ENCODE measurements at places on chromosomes 12 and 14.

DNA sequence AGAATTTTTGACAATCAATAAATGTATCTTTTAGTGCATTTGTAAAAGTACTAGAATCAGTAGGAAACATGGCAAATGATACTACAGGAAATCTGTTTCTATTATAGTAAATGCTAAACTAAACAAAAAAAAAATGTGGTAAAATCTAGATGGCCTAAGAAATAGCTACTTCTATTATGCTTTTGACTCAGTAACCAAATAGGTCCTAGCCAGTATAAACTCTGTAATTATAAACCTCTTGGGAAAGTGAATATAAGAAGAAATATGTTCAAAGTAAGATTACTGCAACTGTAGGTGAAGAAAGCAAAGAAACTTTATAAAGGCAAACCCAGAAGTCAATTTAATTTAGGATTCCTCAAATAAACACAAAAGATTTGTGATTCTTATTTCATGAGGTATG lies 581.2 kb downstream of the LRFN5 start:
- no peak for DNase-seq

- no peak for DNase-seq
Measured at GRCh38 chr12:93427779-93428564, 13.8 kb downstream of the UBE2N start.

DNA sequence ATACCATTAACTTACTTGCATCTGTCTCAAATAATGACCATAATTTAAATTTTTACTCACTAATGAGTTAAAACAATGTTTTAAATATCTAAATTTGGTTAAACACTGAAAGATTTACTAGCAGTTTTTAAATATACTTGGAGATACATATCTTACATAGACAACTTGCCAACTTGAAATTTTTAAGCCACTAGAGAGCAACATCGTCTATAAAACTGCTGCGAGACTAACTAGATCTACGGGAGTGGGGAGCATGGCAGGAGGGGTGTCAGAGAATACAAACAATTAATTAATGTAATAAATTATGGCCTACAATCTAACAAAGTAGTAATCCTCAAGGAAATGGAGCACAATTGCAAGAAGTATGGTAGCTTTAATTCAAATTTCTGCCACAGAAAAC lies 120.4 kb downstream of the LRRIQ1 start:
- DNase-seq, result no peak

DNA sequence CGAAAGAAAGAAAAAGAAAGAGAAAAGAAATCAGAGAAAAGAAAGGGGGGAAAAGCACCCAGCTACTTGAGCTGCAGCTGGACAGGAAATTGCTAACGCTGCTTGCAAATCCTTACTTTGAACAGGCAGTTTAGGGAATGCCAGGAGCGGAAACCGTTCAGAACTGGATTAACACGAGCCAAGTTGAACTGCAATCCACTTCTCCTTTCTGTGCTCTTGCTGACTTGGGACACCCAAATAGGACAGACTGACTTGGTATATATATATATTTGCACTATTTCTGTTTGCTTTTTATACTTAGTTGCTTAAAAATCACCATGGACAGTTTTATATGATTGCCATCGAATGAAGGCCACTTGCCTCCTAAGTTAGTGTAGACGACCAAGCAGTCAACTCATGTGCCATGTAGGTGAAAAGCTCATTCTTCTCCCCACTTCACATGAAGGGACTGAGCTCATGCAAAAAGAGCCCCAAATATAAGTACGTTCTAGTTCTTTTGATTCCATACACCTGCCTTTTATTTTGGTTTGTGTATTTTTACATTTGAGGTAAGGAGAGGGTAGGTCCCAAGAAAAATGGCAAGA lies 5.5 kb downstream of the DUSP6 start:
- peak; percentile 99 for DNase-seq

DNA sequence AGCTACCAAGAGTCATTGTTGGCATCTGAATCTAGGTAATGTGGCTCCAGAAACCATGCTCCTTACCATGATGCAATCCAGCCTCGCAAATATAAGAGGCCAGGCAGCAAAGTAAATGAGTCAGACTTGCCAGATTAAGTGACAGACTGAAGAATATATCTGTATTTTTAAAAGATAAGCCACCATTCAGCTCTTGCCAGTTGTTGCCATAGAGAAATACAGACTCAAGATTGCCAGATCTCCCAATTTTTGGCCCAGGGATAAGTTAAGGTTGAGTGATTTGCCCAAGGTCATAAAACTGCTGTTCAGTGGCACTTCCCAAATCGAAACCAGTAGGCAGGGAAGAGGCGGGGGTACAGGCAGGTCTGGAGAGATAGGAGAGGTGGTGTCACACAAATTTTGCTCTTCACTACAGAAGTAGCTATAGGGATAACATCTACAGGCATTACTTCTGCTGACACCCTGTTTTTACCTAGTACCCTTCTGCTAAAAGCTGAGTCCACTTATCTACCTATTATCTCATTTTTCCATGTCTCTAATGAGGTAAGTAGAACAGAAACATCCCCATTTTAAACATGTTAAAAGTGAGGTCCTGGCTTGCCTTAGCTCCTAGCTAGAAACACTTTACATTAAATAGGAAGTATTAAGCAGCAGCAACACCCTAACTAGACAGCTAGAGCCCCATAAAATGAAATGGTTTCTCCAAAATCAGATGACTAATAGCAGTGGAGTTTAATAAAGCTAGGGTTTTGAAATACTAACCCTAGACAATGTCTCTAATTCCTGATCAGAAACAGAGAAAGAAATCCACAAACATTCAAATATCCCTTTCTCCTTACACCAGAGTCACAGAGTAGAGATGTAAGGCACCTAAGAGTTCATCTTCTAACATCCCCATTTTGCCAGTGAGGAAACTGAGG lies 19.5 kb downstream of the DCAF5 start:
- DNase-seq, result peak; percentile 61
